ENCODE measurements at places on chromosomes 3 and 15.

DNA sequence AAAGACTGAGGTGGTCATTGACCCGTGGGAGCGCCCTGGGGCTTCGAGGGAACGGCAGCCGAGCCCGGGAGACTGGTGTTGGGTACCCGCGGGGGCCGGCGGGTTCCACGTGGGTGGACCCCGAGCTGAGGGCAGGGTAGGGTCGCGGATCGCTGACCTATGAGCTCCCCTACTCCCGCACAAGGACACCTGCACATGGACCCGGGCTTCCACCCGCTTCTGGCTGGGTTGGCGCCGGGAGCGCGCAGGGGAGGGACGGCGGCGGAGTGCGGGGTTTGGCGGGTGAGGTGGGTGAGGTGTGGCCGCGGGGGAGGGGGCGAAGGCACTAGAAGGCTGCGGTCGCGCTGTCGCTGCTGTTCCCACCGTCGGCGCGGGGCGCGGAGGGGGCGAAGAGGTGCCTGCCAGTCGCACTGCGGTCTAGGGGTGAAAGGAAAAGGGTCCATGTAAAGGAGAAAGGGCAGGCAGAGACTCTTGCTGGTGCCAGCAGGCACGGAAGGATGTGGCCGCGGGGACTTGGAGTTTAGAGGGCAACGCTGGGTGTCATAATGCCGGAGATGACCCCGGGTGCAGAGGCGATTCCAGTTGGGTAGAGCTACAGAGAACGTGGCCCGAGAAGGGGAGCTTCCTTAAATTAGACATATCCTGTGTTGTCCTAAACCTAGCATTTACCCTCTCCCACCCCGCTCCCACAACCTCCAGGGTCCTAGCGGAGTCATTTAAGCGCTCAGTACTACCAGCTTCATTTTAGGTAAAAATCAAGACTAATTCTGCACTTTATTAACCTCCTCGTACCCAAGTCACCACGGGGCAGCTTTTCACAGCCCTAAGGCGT is 245.9 kb upstream of the TOPAZ1 start:
- DNase-seq, result no peak

GRCh38 chr3:55686426-55687254 is 199.5 kb upstream of the WNT5A start:
- DNase-seq, result peak; percentile 20

DNA sequence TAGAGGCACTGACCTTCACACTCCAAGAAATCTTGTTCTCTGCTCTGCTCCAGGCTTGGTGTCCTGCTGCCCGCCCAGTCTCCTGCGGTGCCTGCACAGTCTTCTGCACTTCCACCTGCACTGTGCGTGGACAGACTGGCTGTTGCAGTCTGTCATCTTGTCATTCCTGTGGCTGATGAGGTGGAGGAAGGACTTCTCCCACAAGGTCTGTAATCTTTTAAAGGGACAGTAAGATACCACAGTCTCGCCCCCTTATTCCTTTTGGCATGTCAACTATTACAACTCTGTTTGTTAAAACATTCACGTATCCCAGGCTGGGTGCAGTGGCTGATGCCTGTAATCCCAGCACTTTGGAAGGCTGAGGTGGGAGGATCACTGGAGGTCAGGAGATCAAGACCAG is 54.1 kb upstream of the IGF2BP2 start:
- no peak for DNase-seq

- DNase-seq, result no peak
Observed at GRCh38 chr15:56857828-56858227, 60.6 kb upstream of the TCF12 start.

GRCh38 chr3:166223120-166223519 is 385.9 kb upstream of the BCHE start:
- DNase-seq, result no peak
